ENCODE measurements at places on chromosomes 6 and 20. TPM values are rescaled to one million over a fixed set of nuclear protein-coding genes. Genes with fewer than 3 reads are reported as not detected.
A peak's percentile ranks its signal among the peaks of the same experiment; 100 is the strongest.

AGER gene
- total RNA-seq, result 20.2 TPM

MRPL18 gene
- total RNA-seq, result 108 TPM

DNA sequence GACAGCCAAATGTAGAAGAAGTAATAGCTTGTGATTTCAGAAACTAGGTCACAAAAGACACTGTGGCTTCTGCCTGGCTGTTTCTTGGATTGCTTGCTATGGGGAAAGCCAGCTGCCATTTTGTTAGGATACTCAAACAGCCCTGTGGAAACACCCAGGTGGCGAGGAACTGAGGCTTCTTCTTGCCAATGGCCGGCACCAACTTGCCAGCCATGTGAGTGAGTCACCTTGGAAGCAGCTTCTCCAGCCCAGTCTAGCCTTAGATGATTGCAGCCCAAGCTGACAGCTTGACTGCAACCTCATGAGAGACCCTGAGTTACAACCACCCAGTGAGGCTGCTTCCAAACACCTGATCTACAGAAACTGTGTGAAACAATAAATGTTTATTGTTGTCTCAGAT, 11.9 kb upstream of the KIAA1755 start:
- H3K27me3 ChIP-seq, result peaks cover 6% of the 10 kb centered on the region
- DNase-seq, result no peak
- H3K4me1 ChIP-seq, result no peaks in the 10 kb centered on the region
- no peaks in the 10 kb centered on the region for H3K36me3 ChIP-seq

DNA sequence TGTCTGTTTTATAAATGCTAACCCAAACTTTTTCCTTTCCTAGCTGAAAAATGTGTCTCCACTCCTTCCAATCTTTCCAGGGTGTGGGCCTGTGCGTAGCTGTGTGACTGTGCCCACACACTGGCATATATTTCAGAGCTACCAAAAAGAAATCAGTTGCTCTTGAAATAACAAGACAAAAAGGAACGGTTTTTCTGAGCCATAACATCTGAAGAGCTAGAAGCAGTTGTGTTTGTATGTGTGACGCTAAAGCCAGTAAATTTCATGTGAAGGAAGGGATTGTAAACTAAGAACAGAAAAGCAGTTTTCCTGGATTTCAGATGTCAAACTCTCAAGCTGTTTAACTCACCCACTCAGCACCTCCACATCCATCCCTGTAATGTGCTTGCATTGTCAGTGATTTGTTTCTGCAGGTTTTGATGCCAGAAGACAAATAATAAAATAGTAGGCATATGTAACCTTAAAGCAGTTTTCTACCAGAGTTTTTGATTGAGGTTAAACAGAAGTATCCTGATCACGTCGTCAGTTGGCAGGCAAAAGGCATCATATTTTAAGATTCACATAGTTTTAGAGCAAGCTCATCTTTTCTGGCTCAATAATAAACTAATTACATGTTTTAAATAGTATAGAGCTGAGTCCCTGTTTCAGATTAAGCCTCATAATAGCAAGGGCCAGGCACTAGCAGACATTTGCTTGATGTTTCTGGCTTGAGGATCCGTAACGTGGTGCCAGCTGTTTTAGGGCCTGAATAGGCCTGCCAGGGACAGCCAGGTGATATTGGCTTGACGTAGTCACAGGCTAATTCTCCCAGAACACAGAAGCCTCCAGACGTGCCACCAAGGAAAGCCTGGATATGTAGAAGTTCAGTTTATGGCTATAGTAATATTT, 90.9 kb downstream of the FOXO3 start:
- no peaks in the 10 kb centered on the region for H3K27me3 ChIP-seq
- H3K27ac ChIP-seq, result no peak overlapping the region
- H3K36me3 ChIP-seq, result no peaks in the 10 kb centered on the region
- DNase-seq, result no peak
- no peak overlapping the region for H3K4me3 ChIP-seq
- peaks cover 7% of the 10 kb centered on the region for H3K4me1 ChIP-seq

DNA sequence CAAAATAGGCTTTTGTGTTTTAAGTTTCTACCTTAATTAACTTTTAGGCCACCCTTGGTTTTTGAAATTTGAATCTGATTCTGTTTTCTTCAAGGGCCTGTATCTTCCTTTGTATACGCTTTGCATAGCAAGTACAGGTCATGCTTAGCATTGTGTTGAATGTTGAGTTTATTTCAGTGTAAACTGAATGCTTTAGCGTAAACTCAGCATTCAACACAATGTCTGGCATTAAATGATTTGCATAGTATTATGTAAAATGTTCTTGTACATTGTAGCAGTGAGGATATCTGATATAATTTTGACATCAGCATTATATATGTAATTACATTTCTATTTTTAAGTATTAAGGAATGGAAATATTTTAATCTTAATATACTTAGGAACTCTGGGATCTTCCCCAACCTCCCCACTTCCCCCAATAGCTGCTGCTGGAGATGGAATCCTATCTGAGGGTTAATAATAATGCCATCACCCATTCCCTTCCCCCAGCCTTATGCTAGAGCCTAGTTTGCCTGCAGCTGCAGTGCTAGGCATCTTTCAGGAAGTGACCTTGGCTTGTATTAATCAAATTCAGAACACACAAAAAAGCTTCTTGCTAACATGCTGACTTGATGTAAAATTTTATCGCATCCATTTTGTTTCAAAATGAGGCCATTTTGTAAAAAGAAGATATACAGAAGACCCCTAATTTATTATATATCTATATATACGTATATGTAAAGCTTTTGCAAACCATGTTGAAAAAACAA, 73.1 kb downstream of the NCOA3 start:
- peaks cover 28% of the 10 kb centered on the region for H3K36me3 ChIP-seq
- no peaks in the 10 kb centered on the region for H3K27me3 ChIP-seq
- H3K4me1 ChIP-seq, result peaks cover 76% of the 10 kb centered on the region
- H3K27ac ChIP-seq, result no peak overlapping the region
- H3K4me3 ChIP-seq, result no peak overlapping the region

DNA sequence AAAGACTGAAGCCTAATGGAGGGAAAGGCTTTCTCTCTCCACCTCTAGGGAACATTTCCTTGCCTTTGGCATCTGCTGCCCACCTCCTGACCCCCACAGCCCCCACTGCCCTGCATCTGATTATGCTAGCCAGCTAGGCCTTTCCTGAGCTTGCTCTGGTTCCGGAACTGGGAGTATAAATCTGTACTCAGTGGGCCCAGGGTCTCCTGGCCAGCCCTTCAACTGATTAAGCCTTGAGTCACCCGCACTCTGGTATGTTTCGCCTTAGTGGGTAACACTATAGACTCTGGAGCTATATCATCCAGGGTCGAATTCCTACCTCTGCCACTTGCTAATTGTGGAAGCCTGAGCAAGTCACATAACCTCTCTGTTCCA, 45.6 kb upstream of the RIPOR2 start:
- no peak for DNase-seq
- H3K27ac ChIP-seq, result no peak overlapping the region
- H3K27me3 ChIP-seq, result no peaks in the 10 kb centered on the region
- H3K4me1 ChIP-seq, result peaks cover 52% of the 10 kb centered on the region
- H3K36me3 ChIP-seq, result peaks cover 4% of the 10 kb centered on the region

- no peak overlapping the region for H3K27ac ChIP-seq
- no peaks in the 10 kb centered on the region for H3K36me3 ChIP-seq
- peaks cover 24% of the 10 kb centered on the region for H3K4me1 ChIP-seq
- H3K4me3 ChIP-seq, result peak overlapping the region; percentile 6
- peaks cover 13% of the 10 kb centered on the region for H3K27me3 ChIP-seq
Measured at GRCh38 chr6:129280749-129281148, 397.8 kb downstream of the LAMA2 start.

SNRPB2 gene
- 131 TPM for total RNA-seq

- peaks cover 18% of the 10 kb centered on the region for H3K4me1 ChIP-seq
- no peak overlapping the region for H3K4me3 ChIP-seq
- DNase-seq, result no peak
- H3K36me3 ChIP-seq, result no peaks in the 10 kb centered on the region
- peaks cover 18% of the 10 kb centered on the region for H3K27me3 ChIP-seq
Measured at GRCh38 chr6:3315841-3316240, 57.1 kb downstream of the PSMG4 start.

DNA sequence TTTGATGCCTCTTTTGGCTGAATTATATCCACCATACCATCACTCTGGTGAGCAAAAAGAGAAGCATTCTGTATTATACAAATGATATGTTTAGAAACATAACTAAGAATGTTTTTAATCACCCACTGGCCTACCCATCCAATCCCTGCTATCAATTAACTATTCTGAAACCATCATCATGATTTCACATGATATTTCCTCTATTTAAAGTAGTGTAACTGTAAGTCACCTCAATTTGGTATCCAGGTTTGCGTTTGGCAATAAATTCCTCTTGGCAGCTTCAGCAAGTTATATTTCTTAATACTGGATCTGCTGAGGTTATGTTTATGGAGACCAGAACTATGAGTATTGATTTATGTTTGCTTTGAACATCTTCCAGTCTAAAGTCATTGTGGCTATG, 332.1 kb downstream of the UTRN start:
- H3K36me3 ChIP-seq, result peaks cover 3% of the 10 kb centered on the region
- H3K27me3 ChIP-seq, result no peaks in the 10 kb centered on the region
- no peak for DNase-seq
- H3K4me3 ChIP-seq, result no peak overlapping the region

OR2H2 gene
- not detected for total RNA-seq

GPR6 gene
- total RNA-seq, result not detected

- peak overlapping the region; percentile 87 for H3K27ac ChIP-seq
- no peaks in the 10 kb centered on the region for H3K27me3 ChIP-seq
Measured at GRCh38 chr6:127937747-127938146, 36.9 kb upstream of the THEMIS start.

DNA sequence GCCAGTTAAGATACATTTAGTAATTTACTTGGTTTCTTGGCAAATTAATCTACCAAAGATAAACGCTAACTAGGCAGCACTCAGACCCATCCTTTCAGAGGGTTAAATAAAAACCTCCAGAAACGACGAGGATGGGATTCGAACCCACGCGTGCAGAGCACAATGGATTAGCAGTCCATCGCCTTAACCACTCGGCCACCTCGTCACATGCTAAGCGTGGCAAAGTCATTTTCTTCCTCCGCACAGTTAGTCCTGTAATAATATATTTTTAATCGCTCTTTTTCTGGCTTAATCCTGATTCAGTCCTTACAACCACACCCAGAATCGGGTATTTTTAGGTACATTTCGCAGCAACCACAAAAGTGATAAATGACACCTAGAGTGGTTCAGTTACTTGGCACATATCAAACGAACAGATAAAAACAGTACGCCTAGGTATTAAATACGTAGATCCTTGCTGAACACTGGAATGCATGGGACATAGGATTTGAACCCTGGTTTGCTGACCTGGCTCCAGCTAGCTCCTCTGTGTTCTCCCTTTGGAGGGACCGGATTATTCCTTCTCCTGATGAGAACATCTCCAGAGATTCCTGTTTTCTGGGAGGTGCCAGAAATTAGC, 71.6 kb downstream of the GPX5 start:
- H3K36me3 ChIP-seq, result peaks cover 3% of the 10 kb centered on the region
- no peak overlapping the region for H3K27ac ChIP-seq
- peaks cover 8% of the 10 kb centered on the region for H3K4me1 ChIP-seq
- H3K4me3 ChIP-seq, result no peak overlapping the region
- DNase-seq, result no peak
- H3K27me3 ChIP-seq, result peaks cover 42% of the 10 kb centered on the region

DNA sequence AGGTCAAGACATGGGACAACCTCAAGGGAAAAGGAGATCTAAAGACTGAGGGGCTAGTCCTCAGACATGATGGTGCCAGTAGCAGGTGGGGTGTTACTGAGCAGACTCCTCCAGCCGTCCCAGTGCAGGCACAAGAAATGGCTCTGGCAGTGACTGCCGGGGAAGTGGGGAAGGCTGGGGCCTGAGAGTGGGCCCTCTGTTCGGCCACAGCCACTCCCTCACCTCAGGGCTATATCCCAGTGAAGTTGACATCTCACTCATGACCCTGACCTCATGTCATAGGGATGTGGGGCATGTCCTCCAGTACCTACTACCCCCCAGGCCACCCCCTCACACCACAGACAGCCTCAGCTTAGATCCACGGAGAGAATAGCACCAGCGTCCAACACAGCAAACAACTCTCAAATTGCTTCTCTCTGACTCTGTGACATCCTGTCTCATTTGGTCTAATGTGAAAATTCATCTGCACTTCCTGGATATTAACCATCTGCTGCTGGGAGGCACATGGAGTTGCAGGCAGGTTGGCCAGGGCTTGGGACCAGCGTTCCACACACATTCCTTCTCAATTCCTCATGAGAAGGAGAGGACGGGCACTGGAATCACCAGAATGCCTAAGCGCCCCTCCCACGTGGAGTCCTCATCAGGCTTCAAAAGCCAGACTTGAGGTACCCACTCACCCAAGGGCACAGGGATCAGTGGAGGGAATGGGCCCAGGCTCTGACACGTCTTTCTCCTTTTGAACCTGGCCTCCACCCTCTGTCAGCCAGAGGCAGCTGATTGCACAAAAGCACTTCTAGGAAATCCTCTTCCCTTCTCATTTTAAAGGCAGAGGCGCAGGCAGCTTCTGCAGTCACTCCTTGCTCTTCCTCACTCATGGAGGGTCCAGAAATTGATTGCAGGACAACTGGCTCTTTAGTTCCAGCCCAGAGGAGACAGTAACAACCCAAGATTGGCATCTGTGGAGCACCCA, 163.6 kb upstream of the CST7 start:
- no peak overlapping the region for H3K27ac ChIP-seq
- H3K36me3 ChIP-seq, result no peaks in the 10 kb centered on the region
- DNase-seq, result no peak
- no peak overlapping the region for H3K4me3 ChIP-seq

MATN4 gene
- 2.1 TPM for total RNA-seq

SLC35B2 gene
- total RNA-seq, result 30.1 TPM

DNA sequence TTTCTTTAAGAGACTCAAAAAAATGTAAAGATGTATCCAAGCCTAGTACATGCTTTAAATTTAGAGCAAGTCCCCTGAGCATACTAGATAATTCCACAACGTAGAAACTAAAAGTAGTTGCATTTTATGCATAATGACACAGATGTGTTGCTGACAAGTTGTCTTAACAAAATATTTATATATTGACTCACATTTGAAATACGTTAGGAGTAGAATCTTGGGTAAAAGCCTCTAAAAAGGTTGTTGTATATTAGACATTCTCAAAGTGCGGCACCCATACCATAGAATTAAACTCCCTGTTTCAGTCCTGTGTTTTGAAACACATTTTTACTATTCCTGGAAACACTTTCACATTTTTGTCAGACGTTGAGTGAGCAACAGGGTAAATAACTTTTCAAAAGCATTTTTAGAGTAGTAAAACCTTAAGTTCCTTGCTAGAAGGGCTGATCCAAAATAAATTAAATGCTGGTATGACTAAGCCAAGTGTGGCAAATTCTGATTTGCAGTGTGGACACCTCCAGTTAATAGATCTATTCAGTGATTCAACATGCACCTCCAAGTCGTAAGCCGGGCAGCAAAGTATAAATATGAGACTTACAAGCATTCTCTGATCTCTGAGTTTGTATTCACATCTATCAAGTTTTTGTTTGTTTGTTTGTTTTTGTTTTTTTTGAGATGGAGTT, 97.5 kb downstream of the GMDS start:
- H3K27ac ChIP-seq, result no peak overlapping the region
- H3K4me3 ChIP-seq, result no peak overlapping the region
- H3K36me3 ChIP-seq, result no peaks in the 10 kb centered on the region
- no peak for DNase-seq
- H3K27me3 ChIP-seq, result no peaks in the 10 kb centered on the region

Measured in activated T-helper 1 cell treated with anti-CD3 and anti-CD28 coated beads, Interleukin-12 subunit alpha, Interleukin-12 subunit beta, Interleukin-2, Interleukin-4 antibody, amounts not matched to agents 30 ng/mL and 10 ng/mL and 1 ng/mL, durations not matched to agents 14 hours and 24 hours and 36 hours (primary cell).